Adrenal gland (tissue), 19 donors: ENCODE measurements at places on chromosomes 5 and 9. TPM values are rescaled to one million over a fixed set of nuclear protein-coding genes. Genes with fewer than 3 reads are reported as not detected.

The SLC1A1 gene
- total RNA-seq = 2.5 TPM

The SWI5 gene
- 27.8 TPM for total RNA-seq

The GOLM1 gene
- total RNA-seq = 318 TPM

The ADAMTSL1 gene
- total RNA-seq = 25.0 TPM

The LRRC14B gene
- total RNA-seq = not detected

The TAF11L10 gene
- total RNA-seq = not detected

The OR2V2 gene
- not detected for total RNA-seq

The CDKN2A gene
- total RNA-seq = 11.2 TPM

The DBN1 gene
- 12.5 TPM for total RNA-seq

The OR1Q1 gene
- not detected for total RNA-seq

The TBC1D13 gene
- 31.7 TPM for total RNA-seq

The ASS1 gene
- 11.3 TPM for total RNA-seq

The C5orf58 gene
- not detected for total RNA-seq

The CSF1R gene
- total RNA-seq = 4.6 TPM

The IL7R gene
- 8.1 TPM for total RNA-seq

- no peaks in the 10 kb centered on the region for H3K27me3 ChIP-seq
- DNase-seq = no peak
- H3K4me3 ChIP-seq = no peak overlapping the region
- no peaks in the 10 kb centered on the region for H3K36me3 ChIP-seq
- H3K27ac ChIP-seq = no peak overlapping the region
- H3K4me1 ChIP-seq = no peaks in the 10 kb centered on the region
Observed at GRCh38 chr5:113038714-113039113, 62.1 kb downstream of the DCP2 start.

DNA sequence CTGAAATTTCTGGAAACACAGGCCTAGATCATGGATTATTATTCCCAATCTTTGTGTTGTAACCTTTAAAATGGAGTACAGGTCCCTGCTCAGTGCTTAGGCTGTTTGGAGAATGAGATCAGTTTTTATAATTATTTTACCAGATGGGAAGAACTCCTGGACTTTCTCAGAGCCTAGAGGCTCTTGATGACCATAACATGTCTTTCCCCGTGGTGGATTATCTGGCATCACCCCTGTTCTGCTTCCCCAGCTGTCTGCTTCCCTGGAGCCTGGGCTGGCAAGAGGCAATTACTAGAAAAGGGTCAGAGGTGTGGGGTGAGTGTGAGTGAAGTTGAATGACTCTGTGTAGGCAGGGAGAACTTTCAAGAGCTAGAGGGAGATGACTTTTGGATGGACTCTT is 143.0 kb downstream of the CARTPT start:
- H3K27ac ChIP-seq = no peak overlapping the region
- no peak overlapping the region for H3K4me3 ChIP-seq
- H3K4me1 ChIP-seq = no peaks in the 10 kb centered on the region
- no peak for DNase-seq

- peaks cover 19% of the 10 kb centered on the region for H3K4me1 ChIP-seq
- H3K36me3 ChIP-seq = no peaks in the 10 kb centered on the region
- peak; percentile 72 for DNase-seq
- peak overlapping the region; percentile 98 for H3K4me3 ChIP-seq
Observed at GRCh38 chr9:137423514-137424291, 510 bp downstream of the NOXA1 start.

DNA sequence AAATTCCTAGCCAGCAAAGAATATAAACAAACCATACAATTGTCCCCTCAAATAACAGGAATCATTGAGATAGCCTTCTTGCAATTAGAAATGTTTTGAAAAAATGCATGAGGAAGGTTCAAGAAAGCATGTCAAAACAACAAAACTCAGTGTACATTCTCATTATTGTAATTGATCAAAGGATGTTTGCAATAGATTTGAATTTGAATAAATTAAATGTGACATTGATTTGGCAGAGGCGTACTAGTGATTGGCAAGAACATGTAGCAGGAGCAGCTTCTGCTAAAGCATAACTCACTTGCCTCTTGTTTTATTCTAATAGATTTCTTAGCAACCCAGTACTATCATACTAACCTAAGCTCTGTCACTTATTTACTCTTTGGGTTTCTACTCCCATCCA is 19.9 kb downstream of the SMIM15 start:
- no peaks in the 10 kb centered on the region for H3K36me3 ChIP-seq
- H3K4me3 ChIP-seq = no peak overlapping the region
- H3K4me1 ChIP-seq = no peaks in the 10 kb centered on the region
- H3K27me3 ChIP-seq = no peaks in the 10 kb centered on the region
- no peak overlapping the region for H3K27ac ChIP-seq

GRCh38 chr9:135887021-135887507 is 20.3 kb downstream of the CAMSAP1 start:
- H3K4me3 ChIP-seq = no peak overlapping the region
- no peaks in the 10 kb centered on the region for H3K27me3 ChIP-seq
- H3K4me1 ChIP-seq = peaks cover 45% of the 10 kb centered on the region
- H3K36me3 ChIP-seq = no peaks in the 10 kb centered on the region
- peak overlapping the region; percentile 58 for H3K27ac ChIP-seq
- DNase-seq = peak; percentile 88

DNA sequence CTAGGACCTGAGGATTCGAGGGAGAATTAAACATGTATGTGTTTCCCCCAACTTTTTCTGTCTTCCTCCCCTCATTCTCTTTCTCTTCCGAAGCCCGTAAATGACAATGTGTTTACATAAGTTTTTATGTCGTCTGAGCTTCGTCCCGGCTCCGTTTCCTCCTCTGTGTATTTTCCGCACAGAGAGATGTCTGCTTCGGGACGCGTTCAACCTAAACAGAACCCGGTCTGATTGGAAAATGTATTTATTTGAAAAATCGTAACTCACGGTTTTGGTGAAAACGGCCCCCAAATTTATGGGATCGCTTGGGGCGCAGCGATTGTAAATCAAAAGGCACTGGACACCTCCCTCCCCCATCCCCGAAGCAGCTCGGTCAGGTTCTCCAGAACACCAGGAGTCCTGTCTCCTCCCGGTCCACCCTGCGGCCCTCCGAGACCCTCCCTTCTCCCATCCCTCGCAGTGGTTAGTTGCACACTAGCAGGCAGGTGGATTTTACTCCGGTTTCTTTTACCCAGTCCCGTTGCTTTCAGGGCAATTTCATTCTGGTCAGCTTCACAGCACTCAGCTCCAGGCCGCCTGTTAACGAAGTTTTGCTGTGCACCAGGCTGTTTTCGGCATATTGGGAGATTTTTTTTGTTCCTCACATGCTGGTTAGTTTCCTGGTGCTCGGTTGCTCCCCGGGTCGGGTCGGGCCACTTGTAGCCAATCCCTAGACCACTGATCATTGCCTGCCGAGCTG is 5.8 kb upstream of the HAND1 start:
- DNase-seq = no peak
- no peak overlapping the region for H3K27ac ChIP-seq
- no peak overlapping the region for H3K4me3 ChIP-seq
- H3K27me3 ChIP-seq = peaks cover 98% of the 10 kb centered on the region
- H3K4me1 ChIP-seq = peaks cover 8% of the 10 kb centered on the region

DNA sequence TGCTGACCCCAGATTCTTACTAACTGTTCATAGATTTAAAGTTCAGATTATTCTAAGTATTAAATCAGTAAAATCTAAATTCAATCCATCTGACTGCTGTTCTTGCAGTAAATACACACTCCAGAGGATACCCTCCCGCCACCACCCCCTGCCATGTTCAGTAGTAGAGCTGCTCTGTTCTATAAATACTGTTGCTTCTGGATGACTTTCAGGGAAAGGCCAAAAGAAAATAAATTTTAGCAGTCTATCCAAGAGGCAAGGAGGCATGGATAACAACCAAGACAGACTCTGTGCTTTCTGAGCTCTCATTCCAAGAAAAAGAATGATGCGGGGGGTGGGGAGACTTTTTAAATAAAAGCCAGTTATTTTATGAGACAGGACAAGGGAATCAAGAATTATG is 115.1 kb downstream of the ADAMTS6 start:
- no peaks in the 10 kb centered on the region for H3K4me1 ChIP-seq
- DNase-seq = no peak
- no peaks in the 10 kb centered on the region for H3K36me3 ChIP-seq
- H3K27ac ChIP-seq = no peak overlapping the region

DNA sequence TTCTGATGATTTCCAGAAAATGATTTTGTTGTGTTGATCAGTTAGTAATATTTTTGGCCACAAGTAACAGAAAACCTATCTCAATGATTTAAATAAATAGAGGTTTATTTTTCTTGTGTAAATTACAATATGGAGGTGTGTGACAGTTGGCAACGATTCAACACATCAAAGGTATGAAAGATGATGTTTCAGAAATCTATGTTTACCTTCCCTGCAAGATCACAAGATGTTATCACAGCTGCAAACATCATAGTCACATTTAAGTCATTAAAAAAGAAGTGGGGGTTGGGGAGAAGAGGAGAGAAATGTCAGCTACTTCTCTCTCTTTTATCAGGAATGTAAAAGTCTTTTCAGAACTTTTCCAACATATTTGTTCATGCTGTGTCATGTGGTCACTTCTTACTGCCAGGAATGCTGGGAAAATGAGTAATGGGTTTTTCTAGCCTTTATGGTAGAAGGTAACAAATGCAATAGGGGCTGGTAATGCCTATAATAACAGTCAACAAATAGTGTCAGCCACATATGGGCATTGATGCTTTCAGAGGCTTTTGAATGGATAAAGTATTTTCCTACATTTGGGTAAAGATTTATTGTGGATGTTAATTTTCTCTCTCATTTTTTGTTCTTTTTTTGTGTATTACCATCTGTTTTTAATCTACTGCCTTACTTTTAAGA is 742.7 kb downstream of the TLE1 start:
- H3K27me3 ChIP-seq = no peaks in the 10 kb centered on the region
- no peak overlapping the region for H3K27ac ChIP-seq
- no peak for DNase-seq
- H3K4me1 ChIP-seq = no peaks in the 10 kb centered on the region
- no peak overlapping the region for H3K4me3 ChIP-seq
- no peaks in the 10 kb centered on the region for H3K36me3 ChIP-seq

GRCh38 chr5:165627548-165628170 is 2122.2 kb downstream of the MAT2B start:
- DNase-seq = no peak
- H3K4me1 ChIP-seq = no peaks in the 10 kb centered on the region
- no peaks in the 10 kb centered on the region for H3K27me3 ChIP-seq
- no peaks in the 10 kb centered on the region for H3K36me3 ChIP-seq
- no peak overlapping the region for H3K4me3 ChIP-seq

- H3K36me3 ChIP-seq = no peaks in the 10 kb centered on the region
- H3K27me3 ChIP-seq = peaks cover 33% of the 10 kb centered on the region
- H3K4me3 ChIP-seq = no peak overlapping the region
- DNase-seq = no peak
Observed at GRCh38 chr9:124764774-124765438, 6.2 kb downstream of the NR6A1 start.

DNA sequence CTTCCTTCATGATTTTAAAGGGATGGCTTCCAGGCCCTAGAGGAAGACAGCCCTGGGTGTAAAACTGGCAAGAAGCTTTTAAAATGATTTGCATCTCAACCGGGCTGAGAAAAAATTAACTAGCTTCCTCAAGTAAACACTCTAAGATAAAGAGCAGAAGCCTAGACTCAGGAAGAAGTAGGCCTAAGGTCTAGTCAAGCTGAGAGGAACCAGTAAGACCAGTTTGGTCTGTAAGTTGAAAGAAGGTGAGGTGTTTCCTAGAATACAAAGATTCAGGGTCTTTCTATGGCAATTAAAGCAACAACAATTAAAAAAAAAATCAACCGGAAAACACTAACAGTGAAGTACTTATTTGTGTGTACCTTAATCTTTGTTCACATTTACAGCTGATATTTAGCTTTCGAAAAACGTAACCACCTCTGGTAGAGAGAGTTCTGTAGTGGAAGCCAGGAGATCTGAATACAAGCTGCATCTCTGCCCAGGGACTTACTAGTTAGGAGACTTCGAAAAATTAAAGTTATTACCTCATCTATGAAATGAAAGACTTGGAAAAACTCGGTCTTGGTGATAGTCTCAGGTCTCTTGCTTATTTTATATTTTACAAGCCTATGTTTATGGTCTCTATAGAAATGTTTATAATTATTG is 75.7 kb downstream of the TUSC1 start:
- DNase-seq = no peak
- H3K27ac ChIP-seq = no peak overlapping the region
- H3K27me3 ChIP-seq = no peaks in the 10 kb centered on the region
- no peaks in the 10 kb centered on the region for H3K36me3 ChIP-seq
- no peaks in the 10 kb centered on the region for H3K4me1 ChIP-seq

GRCh38 chr5:43335681-43336080 is 22.5 kb upstream of the HMGCS1 start:
- no peaks in the 10 kb centered on the region for H3K36me3 ChIP-seq
- H3K27me3 ChIP-seq = no peaks in the 10 kb centered on the region
- DNase-seq = no peak
- H3K4me1 ChIP-seq = no peaks in the 10 kb centered on the region
- no peak overlapping the region for H3K4me3 ChIP-seq
- H3K27ac ChIP-seq = no peak overlapping the region

GRCh38 chr9:127422133-127422782 is 1.9 kb upstream of the ZNF79 start:
- no peak overlapping the region for H3K4me3 ChIP-seq
- no peaks in the 10 kb centered on the region for H3K36me3 ChIP-seq
- no peaks in the 10 kb centered on the region for H3K27me3 ChIP-seq
- H3K27ac ChIP-seq = no peak overlapping the region
- DNase-seq = no peak

DNA sequence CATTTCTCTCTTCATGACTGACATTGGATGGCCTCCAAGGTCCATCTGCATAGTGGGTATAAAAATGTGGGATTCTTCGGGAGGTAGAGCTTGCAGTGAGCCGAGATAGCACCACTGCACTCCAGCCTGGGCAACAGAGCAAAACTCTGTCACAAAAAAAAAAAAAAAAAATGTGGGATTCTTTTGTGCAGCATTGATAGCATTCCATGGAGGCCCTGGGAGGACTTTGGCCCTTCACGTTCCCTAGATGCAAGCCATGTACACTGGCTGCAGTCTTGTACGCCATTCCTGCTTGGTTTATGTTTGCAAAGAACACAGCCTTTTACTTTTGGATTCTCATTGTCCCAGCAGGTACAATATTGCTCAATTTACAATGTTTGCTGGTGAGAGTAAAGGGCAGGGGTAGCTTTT is 157.8 kb downstream of the SLCO4C1 start:
- no peak overlapping the region for H3K4me3 ChIP-seq
- H3K27me3 ChIP-seq = no peaks in the 10 kb centered on the region
- no peak for DNase-seq
- H3K27ac ChIP-seq = no peak overlapping the region
- no peaks in the 10 kb centered on the region for H3K4me1 ChIP-seq
